Bone marrow (tissue), 2 donors: ENCODE measurements at places on chromosomes 16 and 17.

DNA sequence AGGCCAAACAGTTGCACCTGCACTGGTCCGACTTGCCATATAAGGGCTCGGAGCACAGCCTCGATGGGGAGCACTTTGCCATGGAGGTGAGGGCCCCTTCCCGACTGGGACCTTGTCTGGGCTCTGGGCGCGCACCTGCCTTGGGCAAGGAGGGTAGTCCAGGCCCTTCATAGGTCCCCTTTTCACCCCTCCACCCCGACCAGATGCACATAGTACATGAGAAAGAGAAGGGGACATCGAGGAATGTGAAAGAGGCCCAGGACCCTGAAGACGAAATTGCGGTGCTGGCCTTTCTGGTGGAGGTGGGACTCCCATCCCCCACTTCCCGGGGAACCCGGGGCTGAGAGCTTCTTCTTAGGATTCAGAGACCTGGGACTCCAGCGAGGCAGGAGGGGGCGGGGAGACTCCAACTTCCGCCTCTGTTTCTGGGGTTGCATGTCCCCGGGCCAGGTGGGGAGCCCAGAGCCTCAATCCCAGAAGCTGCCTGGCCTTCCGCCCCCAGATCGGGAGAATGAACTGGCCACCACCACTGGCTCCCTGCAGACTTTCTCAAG lies 7.8 kb downstream of the CA4 start:
- no peak for DNase-seq

DNA sequence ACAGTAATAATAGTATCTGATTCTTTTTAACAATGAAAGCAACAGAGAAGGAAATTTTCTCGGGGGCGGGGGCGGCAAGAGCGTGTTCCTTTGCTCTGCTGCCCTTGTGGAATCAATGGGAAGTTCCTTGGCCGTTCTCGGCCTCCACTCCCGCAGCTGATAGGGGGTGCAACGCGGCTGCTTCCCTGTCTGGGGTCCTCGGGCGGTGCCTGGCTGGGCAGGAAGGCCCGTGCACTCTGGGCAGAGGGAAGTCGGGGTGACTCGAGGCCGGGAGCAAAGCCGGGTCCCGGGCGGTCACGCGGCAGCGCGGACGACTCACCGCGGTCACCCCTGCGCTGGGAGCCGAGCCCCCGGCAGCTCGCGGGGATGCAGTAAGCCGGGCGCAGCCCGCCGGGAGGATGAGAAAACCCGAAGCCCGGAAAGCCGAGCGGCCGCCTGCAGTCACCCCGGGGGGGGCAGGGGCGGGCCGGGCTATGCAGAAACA lies 2.5 kb downstream of the TUBB3 start:
- DNase-seq = no peak

DNA sequence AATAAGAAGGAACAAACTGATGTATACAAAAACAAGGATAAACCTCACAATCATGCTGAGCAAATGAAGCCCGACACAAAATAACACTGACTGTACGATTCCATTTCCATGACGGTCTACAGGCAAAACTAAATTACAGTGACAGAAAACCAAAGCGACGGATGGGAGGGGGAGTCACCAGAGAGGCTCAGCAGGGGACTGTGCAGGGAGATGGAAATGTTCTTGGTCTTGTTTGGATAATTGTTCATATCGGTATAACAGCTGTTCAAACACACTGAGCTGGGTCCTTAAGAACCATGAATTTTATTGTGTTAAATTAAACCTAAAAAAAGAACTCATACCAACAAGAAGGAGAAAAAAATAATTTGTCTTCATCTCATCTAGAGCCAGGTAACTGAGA lies 97.8 kb downstream of the NXN start:
- DNase-seq = no peak

- DNase-seq = no peak
Observed at GRCh38 chr16:2485811-2486507, 11.0 kb downstream of the TBC1D24 start.

GRCh38 chr17:59266745-59267144 lies 46.4 kb downstream of the GDPD1 start:
- no peak for DNase-seq

DNA sequence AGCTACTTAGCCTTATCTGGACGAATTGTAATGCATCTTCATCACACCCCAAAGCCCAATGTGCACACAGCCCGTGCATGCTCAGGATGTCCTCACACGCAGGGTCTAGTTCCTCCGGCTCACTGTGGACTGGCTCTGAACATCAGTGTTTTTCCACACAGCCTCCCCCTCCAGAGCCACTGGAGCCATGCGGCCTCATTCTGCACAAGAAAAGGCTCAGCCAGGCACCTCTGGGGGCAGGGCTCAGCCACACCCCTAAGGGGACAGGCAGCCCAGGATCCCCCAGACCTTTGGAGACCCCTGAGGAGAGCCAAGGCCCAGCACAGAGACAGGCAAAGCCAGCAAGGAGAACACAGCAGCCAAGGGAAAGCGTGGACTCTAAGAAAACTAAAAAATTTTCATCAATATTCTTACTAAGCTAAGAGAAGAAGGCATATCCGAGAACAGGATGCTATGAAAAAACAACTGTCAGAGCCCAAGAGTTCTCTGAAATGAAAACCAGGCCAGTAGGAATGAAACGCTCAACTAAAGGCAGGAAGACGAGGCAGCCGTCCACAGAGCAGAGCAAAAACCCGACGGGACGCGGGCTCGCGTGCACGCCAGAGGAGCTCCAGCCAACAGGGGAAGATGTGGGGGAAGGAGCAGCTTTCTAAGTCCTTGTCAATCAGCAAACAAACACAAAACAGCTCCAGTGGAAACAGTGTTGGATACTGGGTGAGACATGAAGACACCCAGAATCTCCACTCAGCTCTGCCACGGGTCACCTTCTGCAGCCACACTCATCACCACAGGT lies 34.5 kb downstream of the MAP1LC3B start:
- no peak for DNase-seq

- DNase-seq = no peak
Observed at GRCh38 chr17:77597418-77598240, 360.9 kb upstream of the TNRC6C start.

GRCh38 chr16:87784812-87785211 lies 19.0 kb upstream of the KLHDC4 start:
- DNase-seq = no peak

DNA sequence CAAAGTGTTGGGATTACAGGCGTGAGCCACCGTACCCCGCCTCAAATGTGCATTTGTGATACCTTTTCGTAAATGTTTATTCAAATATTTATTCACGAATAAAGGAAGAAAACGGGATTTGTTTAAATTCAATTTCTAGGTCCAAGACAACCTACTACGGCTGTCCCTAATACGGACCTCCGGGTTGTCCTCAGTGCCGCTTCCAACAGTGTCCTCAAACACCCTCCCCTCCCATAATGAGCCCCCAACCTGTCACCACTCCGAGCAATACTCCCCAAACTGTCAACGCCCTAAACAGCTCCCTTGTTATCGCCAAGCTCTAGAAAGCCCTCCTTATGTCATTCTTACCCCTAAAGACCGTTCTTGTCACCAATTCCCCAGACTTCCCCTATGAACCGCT lies 539 bp upstream of the GABARAPL2 start:
- DNase-seq = no peak

DNA sequence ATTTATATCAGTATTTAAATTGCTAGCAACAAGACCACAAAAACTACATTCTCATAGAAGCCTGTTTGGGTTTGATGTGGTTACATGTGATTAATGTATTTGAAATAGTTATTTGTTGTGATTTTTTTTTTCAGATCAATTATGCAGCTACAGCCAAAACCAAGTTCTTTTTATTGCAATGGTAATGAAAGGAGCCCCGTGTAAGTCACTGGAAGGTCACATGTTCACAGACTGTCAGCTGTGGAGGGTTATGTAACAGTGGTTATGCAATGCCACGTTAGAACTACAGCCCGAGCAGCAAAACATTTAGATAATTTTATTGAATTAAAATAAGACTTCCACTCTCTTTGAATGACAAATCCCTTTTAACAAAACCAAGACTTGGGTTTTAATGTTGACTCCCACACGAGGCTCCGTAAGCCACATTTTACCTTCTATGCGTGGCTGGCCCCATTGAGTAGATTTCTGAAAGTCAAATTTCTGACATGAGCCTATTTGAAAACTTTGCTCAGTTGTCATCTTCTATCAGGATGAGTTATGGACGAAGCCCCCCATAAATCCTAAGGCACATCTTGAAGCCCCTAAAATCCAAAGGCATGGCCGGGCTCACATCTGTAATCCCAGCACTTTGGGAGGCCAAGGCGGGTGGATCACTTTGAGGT lies 41.8 kb upstream of the SEC14L1 start:
- DNase-seq = peak; percentile 52

- no peak for DNase-seq
Observed at GRCh38 chr17:31525801-31526549, 134.5 kb downstream of the RAB11FIP4 start.

GRCh38 chr16:10896165-10896564 lies 19.2 kb downstream of the CIITA start:
- no peak for DNase-seq

GRCh38 chr17:80099291-80100034 lies 1.9 kb upstream of the GAA start:
- DNase-seq = no peak
